Uterine smooth muscle cell (primary cell): ENCODE measurements at places on chromosomes 1 and 21. TPM values are rescaled to one million over a fixed set of nuclear protein-coding genes. Genes with fewer than 3 reads are reported as not detected.

ZSWIM5 gene
- total RNA-seq = 0.89 and 1.2 TPM in 2 replicates

CDC42BPA gene
- 66.0 and 74.0 TPM in 2 replicates for total RNA-seq

NBPF10 gene
- 3.4 and 5.4 TPM in 2 replicates for total RNA-seq

PLA2G5 gene
- total RNA-seq = not detected in 2 replicates

CCDC185 gene
- total RNA-seq = not detected in 2 replicates

PGLYRP4 gene
- total RNA-seq = not detected in 2 replicates

LDLRAD1 gene
- under 0.01 TPM in 1 of 2 replicates, not detected in the other for total RNA-seq

GBP6 gene
- 0.11 TPM in 1 of 2 replicates, not detected in the other for total RNA-seq

SPRR2F gene
- not detected in 2 replicates for total RNA-seq

FABP3 gene
- 52.1 and 186 TPM in 2 replicates for total RNA-seq

SPRR2E gene
- total RNA-seq = not detected in 2 replicates

GPR89A gene
- 37.5 and 65.1 TPM in 2 replicates for total RNA-seq

C1orf115 gene
- total RNA-seq = 2.5 and 4.2 TPM in 2 replicates

BCAN gene
- total RNA-seq = 0.11 TPM in 1 of 2 replicates, not detected in the other

LCE2B gene
- not detected in 2 replicates for total RNA-seq

ODR4 gene
- total RNA-seq = 19.9 and 22.5 TPM in 2 replicates

RGS4 gene
- 265 and 486 TPM in 2 replicates for total RNA-seq

ATP5PB gene
- 269 and 361 TPM in 2 replicates for total RNA-seq

NR0B2 gene
- not detected in 2 replicates for total RNA-seq

HPDL gene
- 0.62 and 3.0 TPM in 2 replicates for total RNA-seq

FCRL2 gene
- not detected in 2 replicates for total RNA-seq

PADI1 gene
- under 0.01 TPM in 1 of 2 replicates, not detected in the other for total RNA-seq

MEF2D gene
- 6.9 and 7.7 TPM in 2 replicates for total RNA-seq

PIGC gene
- 15.5 and 22.9 TPM in 2 replicates for total RNA-seq

FAM72B gene
- 2.4 and 3.9 TPM in 2 replicates for total RNA-seq

CTXND2 gene
- total RNA-seq = not detected in 2 replicates

F3 gene
- total RNA-seq = 7.0 and 16.9 TPM in 2 replicates

ZNF683 gene
- not detected in 2 replicates for total RNA-seq

SEMA4A gene
- 0.66 and 1.2 TPM in 2 replicates for total RNA-seq

TMOD4 gene
- 0.22 TPM in 1 of 2 replicates, not detected in the other for total RNA-seq

DHDDS gene
- total RNA-seq = 61.7 and 69.5 TPM in 2 replicates

ISG15 gene
- 46.4 and 53.9 TPM in 2 replicates for total RNA-seq

CLIC6 gene
- total RNA-seq = 0.11 and 0.25 TPM in 2 replicates

RNF186 gene
- 0.12 TPM in 1 of 2 replicates, not detected in the other for total RNA-seq

TDRD5 gene
- total RNA-seq = under 0.01 TPM in 1 of 2 replicates, not detected in the other

SNRNP40 gene
- total RNA-seq = 94.6 and 164 TPM in 2 replicates

IGSF3 gene
- 0.37 and 0.66 TPM in 2 replicates for total RNA-seq

CELA3B gene
- total RNA-seq = not detected in 2 replicates

PER3 gene
- 8.7 and 9.2 TPM in 2 replicates for total RNA-seq

WNT4 gene
- 0.11 and 0.50 TPM in 2 replicates for total RNA-seq

METTL25B gene
- total RNA-seq = 6.6 and 12.0 TPM in 2 replicates

KLHDC9 gene
- 1.3 and 1.6 TPM in 2 replicates for total RNA-seq

DPM3 gene
- total RNA-seq = 34.1 and 42.9 TPM in 2 replicates

SLC44A3 gene
- total RNA-seq = 0.22 and 1.2 TPM in 2 replicates

LRRC38 gene
- 0.50 TPM in 1 of 2 replicates, not detected in the other for total RNA-seq

HAPLN2 gene
- not detected in 2 replicates for total RNA-seq

PDE4B gene
- 19.4 and 19.7 TPM in 2 replicates for total RNA-seq

RGS13 gene
- not detected in 2 replicates for total RNA-seq

NTMT2 gene
- total RNA-seq = not detected in 2 replicates

FAM151A gene
- total RNA-seq = not detected in 2 replicates

NUDT17 gene
- 2.7 and 3.3 TPM in 2 replicates for total RNA-seq

MFAP2 gene
- 8.0 and 22.1 TPM in 2 replicates for total RNA-seq

CCDC27 gene
- not detected in 2 replicates for total RNA-seq

IL10RB gene
- total RNA-seq = 39.6 and 47.1 TPM in 2 replicates

LCA5L gene
- total RNA-seq = 1.5 and 2.0 TPM in 2 replicates

ZC3H11A gene
- total RNA-seq = 89.2 and 96.2 TPM in 2 replicates

PROK1 gene
- total RNA-seq = not detected in 2 replicates

KMO gene
- under 0.01 TPM in 1 of 2 replicates, not detected in the other for total RNA-seq

TPTE gene
- total RNA-seq = not detected in 2 replicates
